ENCODE measurements at places on chromosomes 1 and 21.
A peak's percentile ranks its signal among the peaks of the same experiment; 100 is the strongest.

- no peak for DNase-seq
Observed at GRCh38 chr1:209132736-209133467, 450.6 kb upstream of the CAMK1G start.

DNA sequence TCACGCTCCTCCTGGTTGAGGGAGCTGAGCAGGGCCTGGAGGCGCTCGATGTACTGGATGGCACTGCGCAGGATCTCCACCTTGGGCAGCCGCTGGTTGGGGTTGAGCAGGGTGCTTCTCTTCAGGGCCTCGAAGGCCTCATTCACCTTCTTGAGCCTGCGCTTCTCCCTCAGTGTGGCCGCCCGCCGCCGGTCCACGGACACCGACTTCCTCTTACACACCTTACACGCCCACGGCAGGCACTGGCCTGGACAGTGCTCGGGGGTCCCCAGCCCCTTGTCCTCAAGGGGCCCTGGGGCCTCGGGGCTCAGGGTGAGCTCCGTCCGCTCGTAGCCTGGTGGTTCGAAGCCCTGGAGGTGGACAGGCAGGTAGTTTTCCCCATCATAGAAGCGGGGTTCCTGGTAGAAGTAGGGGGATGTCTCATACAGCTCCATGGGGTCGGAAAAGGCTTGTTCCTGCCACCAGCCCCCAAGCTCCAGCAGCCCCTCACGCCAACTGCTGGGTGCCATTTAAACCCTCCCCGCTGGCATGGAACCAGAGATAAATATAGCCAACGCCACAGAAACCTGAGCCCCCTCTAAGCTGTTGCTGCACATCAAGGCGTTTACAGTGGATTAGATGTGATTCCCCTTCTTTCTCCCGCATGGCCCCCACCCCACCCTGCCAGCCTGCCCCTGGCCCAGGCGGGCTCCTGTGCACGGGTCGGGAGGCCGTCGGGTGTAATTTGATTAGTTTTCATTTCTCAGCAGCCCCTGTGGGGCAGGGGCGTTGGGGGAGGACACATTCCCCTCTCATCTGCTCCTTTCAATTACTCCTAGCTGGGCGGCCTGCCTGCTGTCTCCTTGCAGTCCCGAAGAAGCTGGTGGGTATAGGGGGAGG, at the start of gene MYOG:
TSS of gene MYOG (minus strand) at position 485 of the 879 bp plus-strand sequence. CDS start at position 434, 51 bp downstream.
- DNase-seq, result no peak

- no peak for DNase-seq
Observed at GRCh38 chr1:33623811-33624210, 151.4 kb downstream of the ZSCAN20 start.

DNA sequence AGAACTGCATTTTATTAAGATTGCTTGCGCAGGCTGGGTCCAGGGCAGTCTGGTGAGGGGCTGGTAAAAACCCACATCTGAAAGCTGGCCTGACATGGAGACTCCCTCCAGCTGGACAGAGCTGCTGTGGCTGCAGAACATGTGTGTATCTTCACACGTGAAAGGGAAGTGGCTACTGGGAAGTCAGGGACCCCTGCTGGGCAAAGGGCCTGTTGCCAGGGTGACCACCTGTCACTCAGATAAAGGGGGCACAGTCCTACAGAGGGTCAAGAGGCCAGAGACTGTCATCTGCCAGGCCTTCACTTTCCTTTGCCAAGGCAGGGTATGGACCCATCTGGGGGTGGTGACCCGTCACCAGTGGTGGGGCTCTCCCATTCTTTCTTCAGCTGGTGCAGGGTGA, 17.5 kb downstream of the NKAIN1 start:
- DNase-seq, result no peak

DNA sequence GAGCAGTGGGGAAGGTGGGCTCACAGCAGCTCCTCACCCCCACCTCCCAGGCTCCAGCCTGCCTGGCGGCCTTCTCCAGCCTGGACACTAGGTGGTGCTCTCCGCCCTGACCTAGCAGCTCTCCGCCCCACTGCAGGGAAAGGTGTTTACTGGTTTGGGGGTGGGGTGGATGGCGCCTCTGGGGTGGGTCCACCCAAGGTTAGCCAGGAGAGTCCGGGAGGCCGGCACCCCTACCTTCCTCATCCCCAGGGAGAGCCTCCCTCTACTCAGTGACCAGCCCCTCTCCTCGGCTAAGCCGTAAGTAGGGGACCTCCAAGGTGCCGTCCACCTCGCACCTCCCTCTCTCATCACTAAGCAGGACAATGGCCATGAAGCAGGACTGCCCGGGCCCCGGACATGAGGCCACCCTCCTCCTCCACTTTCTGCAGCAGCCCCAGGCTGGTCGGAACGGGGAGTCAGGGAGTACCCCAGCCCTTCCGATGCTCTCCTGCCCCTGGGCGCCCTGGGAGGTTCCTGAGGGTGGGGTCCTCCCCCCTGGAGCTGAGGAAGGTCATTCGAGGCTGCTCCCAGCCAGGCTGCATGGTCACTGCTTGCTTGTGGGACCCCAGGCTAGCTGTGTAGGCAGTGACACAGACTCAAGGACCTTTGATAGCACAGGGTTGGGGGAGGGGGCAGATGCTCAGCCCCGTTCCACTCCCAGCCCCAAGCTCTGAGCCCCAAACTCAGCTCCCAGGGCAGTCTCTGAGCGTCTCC, 101.4 kb upstream of the VAMP3 start:
- DNase-seq, result peak; percentile 67

GRCh38 chr1:23522244-23522982, 8.6 kb downstream of the E2F2 start:
- DNase-seq, result no peak

DNA sequence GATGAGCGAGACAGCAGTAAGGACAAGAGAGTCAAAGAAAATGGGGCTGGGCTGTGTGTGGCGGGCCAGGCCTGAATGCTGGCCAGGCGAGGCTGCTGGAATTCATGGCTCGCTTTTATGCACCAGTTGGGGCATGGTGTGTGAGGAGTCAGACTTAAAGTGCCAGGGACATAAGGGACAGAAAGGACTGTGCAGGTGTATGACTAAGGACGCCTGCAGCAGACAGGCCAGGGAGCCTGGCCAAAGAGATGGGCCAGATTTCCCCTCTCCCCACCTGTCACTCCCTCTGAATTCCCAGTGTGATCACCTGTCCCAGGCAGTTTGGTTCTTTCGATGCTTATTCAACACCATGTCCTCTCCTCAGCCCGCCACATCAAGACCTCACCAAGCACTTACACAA, 16.9 kb upstream of the SMIM12 start:
- no peak for DNase-seq

DNA sequence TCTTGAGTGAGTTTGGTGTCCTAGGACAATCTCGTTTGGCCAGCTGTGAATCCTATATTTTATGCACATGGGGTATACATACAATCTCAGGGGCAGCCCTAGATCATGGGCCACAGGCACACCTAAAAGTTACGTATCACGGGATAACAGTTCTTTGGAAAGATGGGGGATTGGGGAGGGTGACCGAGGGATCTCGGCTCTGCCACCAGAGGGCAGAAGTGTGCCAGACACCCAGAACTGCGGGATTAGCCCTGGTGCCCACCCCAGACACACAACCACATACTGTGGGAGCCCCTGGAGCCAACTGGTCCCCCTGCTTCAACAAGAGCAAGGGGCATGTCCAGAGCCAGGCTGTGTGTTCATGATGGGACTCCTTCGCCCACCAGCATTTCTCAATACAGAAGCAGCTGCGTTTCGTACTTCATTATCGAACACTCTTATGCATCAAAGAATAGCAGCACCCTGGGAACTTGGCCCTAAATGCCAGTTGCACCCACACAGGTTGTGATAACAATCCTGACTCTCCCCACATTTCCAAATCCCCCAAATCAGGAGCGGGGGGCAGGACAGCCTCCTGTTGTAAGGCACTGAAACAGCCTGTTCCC, 37.4 kb downstream of the TMCO4 start:
- peak; percentile 53 for DNase-seq

GRCh38 chr1:218815076-218815475, 358.6 kb upstream of the LYPLAL1 start:
- DNase-seq, result no peak

GRCh38 chr1:103194060-103194459, 85.7 kb upstream of the COL11A1 start:
- no peak for DNase-seq

GRCh38 chr1:43444836-43445235, 8.9 kb downstream of the HYI start:
- no peak for DNase-seq

DNA sequence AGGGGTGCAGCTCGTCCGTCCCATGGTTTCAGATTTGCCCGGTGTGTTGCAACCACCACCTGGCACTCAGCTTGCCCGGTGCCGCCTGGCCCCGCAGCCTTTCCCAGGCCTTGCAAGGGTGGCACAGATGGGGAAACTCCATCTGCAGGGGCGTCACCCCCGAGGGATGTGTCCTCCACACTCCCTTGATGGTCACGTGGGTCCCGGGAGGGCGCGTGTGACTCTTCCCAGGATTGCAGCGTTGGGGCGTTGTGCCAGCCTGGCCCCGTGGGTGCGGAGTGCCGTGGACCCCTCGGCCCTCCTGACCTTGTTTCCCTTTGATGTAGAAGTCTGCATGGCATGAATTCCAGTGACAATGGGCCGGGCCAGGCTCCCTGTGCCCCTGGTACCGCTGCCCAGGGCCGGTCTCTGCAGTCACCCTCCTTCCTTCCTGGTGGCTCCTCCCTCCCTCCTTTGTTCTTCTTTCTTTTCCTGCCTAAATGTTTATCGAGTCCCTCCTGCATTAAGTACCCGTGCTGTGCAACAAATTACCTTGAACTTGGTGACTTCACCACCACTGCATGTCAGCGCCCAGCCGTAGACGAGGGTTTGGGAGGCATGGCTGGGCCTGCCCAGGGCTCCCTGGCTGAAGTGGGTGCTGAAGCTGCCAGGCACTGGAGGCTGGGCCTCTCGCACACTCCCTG, 22.9 kb downstream of the RRP1 start:
- DNase-seq, result no peak

Measured in activated CD4-positive, alpha-beta T cell treated with anti-CD3 and anti-CD28 coated beads, Interleukin-2, amount 50 U/mL, for 48 hours (primary cell).